Stimulated activated CD8-positive, alpha-beta memory T cell treated with anti-CD3 and anti-CD28 coated beads, Interleukin-4, amount 100 ng/mL, for 1 hour (primary cell): ENCODE measurements at places on chromosomes 2 and 18.

DNA sequence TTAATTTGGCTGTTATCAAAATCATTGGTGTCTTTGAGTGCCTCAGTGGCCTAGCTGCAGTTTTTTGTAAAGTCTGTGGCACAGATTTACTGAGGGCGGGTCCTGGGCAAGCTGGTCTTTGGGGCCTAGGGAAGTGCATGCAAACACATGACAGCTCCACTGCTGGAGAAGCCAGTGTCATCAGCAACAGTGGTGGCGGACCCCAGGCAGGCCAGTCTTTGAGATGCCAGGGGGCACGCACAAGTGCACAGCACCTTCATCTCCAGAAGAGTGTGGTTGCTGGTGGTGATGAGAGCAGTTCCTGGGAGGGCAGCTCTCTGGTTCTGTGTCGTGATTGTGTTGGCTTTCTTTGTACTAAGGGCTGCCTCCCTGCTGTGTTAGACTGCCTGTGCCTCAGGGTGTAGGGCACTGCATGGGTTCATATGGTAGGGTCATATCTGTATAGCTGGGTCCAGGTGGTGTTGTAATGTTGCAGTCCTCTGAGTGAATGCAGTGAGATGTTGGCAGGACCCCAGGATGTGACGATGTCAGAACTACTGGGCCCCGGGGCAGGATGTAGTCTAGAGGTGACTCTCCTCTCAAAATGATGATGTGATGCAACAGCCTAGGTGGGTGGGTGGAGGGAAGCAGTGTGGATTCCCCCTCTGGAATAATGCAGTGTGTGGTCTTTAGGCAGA is 646.7 kb upstream of the CDH2 start:
- DNase-seq = no peak

DNA sequence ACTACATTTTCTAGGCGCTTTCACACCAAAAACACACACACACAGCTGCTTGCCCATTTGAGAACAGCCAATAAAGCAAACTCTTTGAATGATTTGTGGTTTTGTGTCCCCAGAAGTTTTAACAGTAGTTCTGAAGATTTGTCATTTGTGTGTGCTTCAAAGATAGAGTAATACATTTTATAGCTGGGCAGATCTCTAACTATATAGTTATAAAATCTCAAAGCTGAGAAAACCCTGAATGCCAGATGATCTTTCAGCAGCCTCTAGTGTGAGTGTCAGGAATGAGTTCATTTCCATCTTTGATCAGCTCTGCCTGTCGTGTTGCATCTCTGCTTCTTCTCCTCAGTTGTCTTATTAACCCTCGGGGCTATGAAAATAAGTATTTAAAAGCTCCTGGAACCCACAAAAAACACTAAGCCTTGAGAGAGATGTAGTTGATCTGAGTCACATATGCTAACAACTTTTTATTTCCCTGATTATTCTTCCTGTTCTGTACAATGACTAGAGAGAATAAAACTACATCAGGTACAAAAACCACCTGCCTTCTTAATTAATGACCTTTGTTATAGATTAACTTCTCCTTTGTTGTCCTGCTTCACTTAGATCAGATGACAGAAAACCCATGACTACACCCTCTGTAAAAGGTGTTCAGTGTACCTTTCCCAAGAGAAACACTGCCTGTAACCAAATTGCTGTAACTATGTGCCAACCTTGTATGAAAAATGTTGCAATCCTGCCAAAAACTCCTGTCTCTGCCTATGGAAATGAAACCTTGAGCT is 30.0 kb upstream of the SLC3A1 start:
- no peak for DNase-seq

GRCh38 chr18:45571714-45572113 is 43.6 kb upstream of the SLC14A2 start:
- no peak for DNase-seq

DNA sequence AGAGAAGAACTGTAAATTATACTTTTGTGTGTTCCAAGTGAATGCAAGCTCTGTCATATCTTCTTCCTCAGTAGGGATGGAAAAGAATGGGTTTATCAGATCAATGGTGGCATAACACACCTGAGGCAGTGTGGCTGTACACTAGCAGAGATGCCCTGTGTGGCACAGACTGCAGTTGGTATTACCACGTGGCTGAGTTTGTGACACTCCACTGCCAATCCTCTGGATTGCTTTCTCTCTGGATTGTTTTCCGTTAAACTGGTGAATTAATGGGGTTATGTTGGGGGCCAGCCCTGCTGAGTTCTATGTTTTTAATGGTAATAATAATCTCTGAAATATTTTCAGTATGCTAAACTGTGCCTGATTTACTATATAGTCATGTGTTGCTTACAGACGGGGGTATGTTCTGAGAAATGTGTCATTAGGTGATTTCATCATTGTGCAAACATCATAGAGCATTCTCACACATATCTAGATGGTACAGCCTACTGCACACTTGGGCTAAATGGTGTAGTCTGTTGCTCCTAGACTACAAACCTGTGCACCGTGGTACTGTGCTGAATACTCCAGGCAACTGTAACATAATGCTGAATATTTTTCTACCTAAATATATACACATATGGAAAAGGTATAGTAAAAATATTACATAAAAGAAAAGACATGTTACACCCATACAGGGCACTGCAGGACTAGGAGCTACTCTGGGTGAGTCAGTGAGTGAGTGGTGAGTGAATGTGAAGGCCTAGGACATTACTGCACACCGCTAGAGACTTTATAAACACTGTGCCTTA is 84.7 kb upstream of the ST6GAL2 start:
- no peak for DNase-seq

- DNase-seq = no peak
Observed at GRCh38 chr18:5317186-5317585, 21.7 kb upstream of the ZBTB14 start.

DNA sequence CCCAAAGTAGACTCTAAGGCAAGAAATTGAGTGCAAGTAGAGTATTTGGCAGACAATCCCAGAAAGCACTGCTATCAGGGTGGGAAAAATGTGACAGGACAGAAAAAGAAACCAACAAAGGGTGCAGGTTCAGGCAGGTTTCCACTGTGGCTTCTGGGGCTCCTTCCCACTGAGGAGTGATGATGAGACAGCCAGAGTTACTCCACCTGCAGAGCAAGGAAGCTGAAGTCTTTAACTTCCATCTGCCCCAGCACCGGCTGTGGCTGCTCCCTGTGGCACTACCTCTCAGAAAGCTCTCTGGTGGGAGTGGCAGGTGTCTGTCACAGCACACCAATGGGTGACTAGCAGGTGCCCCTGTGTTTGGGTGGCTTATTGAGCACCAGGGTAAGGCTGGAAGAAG is 37.6 kb upstream of the ACKR3 start:
- no peak for DNase-seq

DNA sequence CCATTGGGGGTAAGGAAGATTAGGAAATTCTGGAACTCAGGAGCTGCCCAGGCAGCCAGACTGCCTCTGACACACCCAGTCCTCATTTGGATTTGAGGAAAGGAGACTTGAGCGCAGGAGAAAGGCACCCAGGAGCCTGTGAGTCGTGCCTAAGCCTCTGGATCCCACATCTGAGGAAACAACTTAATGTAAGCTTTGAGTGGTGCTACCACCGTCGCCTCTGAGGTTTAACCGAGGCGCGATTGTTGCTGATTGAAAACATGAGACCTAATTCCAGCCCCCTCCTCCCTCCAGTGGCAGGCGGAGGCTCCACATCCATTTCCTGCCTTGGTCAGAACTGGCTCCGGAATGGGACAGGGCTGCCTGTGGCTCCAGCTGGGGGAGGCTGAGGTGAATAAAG is 176.7 kb upstream of the PKDCC start:
- DNase-seq = no peak

GRCh38 chr2:241629762-241630435 is 7.1 kb downstream of the THAP4 start:
- no peak for DNase-seq
